Left colon (tissue), 2 donors: ENCODE measurements at places on chromosomes 6 and 20. TPM values are rescaled to one million over a fixed set of nuclear protein-coding genes. Genes with fewer than 3 reads are reported as not detected.

DNA sequence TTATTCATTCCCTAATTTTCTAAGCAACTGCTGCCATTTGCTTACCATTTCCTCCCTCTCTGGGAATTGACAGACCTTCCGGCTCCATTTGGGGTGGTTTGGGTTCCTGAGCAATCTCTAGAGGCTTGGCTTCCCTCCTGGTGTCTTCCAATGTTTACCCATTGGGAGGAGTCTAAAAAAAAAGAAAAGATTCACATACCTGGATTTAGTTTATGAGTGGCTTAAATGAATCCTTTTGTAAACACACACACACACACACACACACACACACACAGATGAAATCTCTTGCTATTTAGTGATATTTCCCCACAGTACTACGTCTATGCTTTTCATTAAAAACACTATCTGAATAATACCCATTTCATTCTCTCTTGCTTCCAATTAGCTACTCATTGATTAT lies 48.3 kb upstream of the TRAF3IP2 start:
- DNase-seq: no peak

DNA sequence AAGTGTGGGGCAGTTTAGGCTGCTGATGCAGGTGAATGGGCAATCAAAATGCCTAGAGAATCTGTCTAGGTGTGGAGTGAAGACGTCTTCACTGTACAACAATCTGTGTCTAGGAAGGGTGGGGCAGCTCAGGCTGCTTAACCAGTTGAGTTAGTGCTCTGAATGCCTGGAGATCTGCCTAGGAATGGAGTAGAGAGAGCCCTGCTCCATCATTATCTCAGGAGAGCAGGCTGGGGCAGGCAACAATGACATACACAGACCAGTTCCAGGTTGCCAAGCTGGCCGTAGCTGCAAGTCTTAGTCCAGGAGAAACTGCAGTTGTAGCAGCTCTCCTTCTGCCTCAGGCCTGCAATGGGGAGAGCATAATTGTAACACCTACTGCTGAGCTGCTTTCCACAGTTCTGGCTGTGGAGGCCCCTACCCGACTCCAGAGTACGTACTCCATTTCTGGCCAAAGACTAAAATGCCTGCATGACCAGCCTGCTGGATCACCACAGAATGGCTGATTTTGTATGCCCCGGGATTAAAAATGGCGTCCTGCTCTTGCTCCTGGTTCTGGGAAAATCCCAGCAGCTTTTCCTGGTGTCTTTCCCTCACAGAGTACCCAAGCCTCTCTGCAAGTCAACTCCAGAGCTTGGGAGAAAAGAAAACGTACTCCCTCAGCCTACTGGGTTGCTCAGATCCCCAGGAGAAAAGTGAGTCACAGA lies 545.4 kb downstream of the ADGRB3 start:
- DNase-seq: no peak

Gene UNC5CL
- 2.2 TPM for total RNA-seq

Gene DDX27
- 28.3 TPM for total RNA-seq

- no peak for DNase-seq
Observed at GRCh38 chr20:49245921-49246740, 26.9 kb downstream of the DDX27 start.

GRCh38 chr6:69427882-69428281 lies 368.9 kb downstream of the LMBRD1 start:
- DNase-seq: no peak

Gene AKIRIN2
- 40.9 TPM for total RNA-seq

Gene OR2J3
- not detected for total RNA-seq

GRCh38 chr20:6122111-6122872 lies 538 bp downstream of the FERMT1 start:
- no peak for DNase-seq

DNA sequence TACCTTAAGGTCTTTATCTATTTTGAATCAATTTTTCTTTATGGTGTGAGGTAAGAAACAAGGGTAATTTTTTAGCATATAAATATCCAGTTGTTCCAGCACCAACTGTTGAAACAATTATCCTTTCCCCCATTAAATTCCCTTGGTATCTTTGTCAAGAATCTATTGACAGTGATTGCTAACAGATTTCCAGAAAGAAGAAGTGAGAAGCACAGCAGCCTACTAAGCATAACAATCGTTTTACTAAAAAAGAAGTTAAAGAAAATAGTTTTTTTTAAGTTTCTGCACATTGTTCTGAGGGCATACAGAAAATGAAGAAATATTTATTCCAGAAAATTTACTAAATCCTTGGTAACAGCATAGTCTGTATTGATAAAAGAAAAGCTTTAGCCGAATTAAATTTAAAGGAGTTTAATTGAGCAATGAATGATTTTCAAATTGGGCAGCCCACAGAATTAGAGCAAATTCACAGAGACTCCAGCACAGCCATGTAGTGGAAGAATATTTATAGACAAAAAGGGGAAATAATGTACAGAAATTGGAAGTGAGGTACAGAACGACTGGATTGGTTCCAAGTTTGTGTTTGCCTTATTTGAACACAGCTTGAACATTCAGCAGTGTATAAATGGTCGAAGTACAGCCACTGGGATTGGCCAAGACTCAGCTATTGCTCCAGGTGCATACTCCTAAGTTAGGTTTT lies 97.9 kb upstream of the UST start:
- DNase-seq: no peak

DNA sequence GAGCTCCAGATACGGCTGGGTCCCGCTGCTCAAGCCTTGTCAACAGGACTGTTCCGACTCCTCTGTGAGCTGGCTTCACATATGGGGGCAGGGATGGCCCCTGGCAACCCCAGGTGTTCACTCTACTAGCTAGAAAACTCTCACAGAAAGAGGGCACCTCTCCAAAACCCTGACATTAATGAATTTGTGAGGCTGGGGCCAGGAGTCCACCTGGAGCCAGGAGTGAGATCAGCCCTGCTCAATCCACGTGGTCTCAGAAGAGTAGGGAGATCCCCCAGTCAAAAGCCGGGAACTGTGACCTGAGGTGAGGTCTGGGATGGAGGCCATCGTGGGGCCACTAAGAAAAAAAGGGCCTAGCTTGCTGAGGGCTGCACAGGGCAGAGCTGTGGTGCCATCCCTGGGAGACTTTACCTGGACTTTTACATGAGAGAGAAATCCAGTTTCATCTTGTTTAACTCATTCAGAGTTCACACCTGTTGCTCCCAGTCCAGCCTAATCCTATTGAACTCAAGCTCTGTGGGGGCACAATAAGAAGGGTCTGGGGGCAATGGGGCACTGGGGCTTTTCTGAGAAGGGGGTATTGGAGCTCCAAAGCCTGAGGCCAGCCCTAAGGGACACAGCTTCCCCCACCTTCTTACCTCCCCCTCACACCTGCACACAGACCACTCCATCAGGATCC lies 144.3 kb upstream of the MLN start:
- DNase-seq: no peak

DNA sequence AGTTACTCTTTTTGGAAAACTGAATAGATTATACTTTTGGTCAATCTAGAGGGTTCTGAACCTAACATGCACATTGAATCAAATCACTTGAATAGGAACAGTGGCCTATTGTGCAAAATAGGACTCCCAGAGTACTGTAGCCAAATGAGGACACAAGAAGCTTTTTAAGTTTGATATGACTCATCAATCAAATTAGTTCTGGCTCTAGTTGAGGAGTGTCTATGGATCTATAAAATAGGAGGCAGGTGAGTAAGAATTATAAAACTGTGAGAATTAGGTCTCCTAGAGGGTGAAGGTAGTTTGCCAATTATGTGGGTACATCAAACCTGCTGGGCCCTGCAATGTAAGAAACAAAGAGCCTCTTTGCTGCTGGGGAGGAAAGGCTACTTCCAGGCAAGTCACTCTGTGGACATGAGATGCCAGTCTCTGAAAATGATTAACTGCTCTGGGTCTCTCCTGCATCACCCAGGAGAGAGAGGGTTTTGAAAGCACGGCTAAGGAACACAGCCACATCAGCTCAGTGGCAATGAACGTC lies 112.3 kb downstream of the RCAN2 start:
- DNase-seq: no peak

Gene POPDC3
- total RNA-seq: not detected

GRCh38 chr6:90062667-90063066 lies 168.4 kb downstream of the GJA10 start:
- no peak for DNase-seq

GRCh38 chr6:160508599-160508998 lies 155.5 kb downstream of the LPA start:
- DNase-seq: no peak
